ENCODE measurements at places on chromosomes 2 and 18.

DNA sequence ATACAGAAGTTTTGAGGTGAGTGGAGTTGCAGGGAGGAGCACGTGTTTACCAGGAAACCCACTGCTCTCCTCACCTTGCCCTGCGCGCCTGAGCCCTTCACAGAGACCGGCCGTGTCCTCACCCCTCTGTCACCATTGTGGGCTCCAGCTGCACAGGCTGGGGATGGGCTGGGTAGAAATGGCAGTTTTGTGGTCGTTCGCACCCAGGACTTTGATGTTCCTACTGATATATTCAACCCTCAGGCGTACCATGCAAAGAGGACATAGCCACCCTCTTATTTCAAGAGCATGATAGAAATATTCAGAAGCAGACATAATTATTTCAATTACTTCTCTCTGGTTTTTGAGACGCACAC lies 78.2 kb downstream of the GBX2 start:
- no peak for DNase-seq

DNA sequence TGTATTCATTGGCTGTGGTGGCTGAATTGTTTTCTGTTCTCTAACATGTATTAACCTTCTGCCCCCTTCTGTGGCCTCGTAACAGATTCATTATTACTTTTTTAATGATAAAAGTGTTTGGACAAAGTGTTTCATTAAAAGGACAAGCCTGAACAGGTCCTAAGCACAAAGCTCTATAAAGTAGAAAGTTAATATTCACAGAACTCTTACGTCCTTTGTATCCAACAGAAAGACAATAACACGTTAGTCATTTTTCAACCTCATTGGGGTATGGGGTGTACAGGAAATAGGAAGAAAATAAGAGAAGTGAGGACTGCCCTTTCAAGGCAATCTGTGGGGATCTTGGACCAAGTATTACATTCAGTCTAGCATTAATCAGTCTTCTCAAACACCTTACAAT lies 105.5 kb upstream of the RGPD4 start:
- no peak for DNase-seq

GRCh38 chr2:198168651-198169050 lies 364.3 kb downstream of the PLCL1 start:
- DNase-seq, result no peak

DNA sequence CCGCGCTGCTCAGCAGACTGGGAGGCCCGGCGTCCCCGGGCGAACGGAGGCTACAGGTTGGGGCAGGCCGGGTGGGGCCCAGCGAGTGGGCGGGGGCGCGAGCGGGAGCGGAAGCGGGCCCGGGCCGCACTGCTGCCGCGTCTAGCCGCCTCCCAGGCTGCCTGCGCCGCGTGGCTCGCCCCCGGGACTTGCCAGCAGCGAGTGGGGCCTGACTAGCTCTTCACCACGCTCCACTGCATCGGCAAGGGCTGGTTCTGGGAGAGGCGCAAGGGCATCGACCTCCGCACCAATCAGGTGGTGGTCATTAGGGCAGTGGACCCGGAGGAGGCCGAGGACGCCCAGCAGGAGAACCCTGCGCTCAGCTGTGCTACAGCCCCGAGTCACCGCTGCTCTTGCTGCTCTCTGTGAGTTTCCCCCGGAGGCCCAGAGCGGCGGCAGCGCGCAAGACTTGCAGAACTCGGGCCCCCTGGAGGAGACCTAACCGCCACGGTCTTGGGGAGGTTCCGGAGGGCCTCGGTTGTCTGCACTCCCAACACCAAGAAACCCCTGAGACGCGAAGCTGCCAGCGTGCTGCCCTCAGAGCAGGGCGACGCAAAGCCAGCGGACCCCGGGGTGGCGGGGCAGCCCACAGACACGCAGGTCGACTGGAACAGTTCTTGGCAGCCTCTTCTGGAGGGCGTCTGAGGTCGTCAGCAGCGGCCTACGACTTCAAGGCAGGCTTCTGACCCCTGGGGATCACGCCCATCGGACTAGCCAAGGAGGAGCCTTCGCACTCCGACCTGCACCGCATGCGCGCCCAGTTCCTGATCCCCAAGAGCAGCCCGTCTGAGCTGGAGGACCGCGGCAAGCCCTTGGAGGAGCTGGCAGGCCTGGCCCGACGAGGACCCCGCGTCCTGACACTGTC lies 27.2 kb upstream of the PTPN2 start:
- no peak for DNase-seq

- no peak for DNase-seq
Observed at GRCh38 chr2:20516646-20517341, 69.9 kb downstream of the RHOB start.

DNA sequence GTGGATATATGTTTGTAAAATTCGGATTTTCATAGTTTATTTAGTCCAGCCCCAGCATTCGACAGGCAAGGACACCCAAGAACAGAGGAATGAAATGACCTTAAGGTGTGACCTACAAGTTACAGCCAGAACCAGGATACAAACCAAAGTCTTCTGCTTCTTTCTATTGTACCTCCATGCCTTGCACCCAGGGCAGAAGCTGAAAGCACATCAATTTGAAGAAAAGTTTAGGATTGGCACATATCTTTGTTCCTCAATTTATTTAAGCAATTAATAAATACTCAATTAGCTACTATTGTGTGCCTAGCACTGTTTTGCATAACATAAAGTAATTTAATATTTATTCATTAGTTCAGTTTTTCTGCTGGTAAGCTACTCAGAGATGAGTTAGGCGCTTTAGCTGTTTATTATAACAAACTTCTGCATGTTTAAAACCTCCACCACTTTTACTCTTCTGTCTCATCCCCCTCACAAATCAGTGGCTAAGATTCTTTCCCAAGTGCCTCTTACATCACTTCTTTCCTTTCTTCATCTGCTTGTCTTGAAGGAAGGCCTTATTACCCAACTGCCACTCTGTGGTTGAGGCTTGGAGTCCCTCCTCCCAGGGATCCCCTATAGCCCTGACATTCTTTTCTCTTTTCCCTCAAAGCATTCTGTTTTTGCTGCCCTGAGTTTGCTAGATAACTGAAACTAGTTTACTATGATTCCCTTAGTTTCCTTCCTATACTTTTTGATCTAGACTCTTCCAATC lies 37.1 kb upstream of the DARS1 start:
- DNase-seq, result no peak

- no peak for DNase-seq
Observed at GRCh38 chr2:149513461-149513860, 74.1 kb downstream of the MMADHC start.

- no peak for DNase-seq
Observed at GRCh38 chr2:136068581-136069227, 49.2 kb downstream of the CXCR4 start.

GRCh38 chr2:16200554-16201193 lies 260.3 kb downstream of the MYCN start:
- no peak for DNase-seq

DNA sequence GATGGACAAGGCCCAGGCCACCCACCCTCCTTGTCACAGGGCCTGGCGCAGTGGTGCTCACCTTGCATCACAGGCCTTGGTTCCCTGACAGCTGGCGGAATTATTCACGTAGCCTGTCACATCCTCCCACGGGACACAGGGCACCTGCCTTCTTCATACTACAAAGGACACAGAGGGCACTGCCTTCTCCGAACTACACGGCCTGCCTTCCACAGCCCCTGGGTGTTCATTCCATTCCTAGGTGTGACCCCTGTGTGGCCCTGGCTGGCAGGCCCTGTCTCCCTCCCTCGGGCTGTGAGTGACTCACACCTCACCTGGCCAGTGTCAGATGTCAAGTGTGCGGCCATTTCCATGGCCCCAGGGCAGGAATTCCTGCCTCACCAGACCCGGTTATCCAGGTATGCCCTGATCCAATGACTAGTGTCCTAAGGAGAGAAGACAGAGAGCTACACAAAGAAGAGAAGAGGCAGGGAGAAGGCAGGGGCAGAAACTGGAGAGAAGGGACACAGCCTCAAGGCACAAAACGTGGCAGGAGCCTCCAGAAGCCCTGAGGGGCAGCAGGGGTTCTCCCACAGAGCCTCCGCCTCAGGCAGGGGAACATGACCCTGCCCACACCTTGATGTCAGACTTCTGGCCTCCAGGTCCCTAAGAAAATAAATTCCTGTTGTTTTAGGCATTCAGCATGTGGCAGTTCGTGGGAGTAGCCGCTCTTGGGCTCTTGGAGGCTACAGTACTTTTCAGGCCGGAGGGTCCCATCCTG lies 43.4 kb downstream of the MBP start:
- no peak for DNase-seq

DNA sequence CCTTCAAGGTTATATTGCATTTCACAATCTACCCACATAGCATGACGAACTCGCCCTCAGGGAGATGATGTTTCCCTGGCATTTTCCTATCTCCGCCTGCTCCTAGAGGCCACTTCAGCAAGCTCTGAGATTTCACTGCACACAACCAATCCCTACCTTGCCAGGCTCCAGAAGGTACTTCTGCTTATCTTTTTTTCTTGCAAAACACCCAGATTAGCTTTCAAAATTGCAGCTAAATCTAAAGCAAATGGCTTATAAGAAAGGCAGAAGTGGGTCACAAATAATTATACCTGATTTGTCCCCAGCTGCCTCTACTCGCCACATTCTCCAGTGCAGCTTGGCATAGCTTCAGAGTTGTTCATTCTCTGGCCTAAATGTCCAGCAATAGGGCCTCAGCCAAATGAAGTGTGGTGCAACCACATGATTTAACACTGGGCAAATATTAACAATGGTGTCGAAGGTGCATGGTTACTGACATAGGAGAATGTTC lies 32.4 kb upstream of the MRPL19 start:
- no peak for DNase-seq

DNA sequence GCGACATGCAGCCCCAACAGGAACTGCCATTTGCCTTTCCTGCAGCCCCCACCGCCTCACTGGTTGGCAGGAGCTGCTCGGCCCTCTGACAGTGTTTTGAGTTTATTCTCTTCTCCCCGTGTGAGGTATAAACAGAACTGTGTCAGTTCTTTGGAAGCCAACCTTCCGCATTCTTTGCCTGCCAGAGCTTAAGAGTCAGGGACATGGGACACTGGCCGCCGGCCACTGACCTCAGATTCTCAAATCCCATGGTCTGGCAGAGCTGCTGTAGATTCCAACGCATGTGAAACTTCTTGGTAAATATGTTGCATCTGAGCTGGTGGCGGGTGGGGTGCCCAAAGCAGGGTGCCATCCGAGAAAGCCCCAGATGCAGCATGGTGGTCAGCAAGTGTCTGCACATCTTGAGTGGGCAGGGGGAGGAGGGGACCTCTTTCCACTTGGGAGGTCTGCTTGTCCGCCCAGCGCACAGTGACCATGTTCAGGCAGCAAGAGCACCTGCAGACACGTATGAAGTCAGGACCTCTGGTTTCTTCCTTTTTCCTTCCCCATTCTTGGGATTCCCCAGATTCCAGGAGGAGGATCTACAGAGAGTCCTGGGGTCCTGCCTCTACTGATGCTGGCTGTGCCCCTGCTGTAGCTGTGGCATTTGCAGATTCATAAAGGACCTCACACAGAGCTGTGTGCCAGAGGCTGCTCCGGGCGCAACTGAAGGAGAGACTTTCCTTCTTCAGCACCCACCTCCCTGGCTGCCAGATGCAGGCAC lies 23.8 kb downstream of the ASB18 start:
- peak; percentile 51 for DNase-seq

- DNase-seq, result no peak
Observed at GRCh38 chr2:32825291-32825712, 121.5 kb upstream of the LTBP1 start.

DNA sequence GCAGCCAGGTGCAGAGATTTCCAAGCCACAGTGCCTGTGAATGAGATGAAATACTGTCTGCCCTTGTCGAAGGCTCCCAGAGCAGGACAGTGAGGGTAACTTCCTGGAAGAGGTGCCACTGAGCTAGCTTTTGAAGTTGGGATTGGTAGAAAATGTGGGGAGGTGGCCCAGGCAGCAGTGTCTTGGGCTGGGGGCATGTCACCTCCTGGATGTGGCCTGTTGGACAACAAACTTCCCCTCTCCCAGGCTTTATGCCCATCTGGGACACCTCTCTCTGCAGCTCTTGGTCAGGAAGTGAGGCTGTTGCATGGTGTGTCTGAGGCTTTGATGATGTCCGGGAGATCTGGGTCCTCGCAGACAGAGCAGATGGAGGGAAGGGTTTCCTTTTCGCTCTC lies 151.4 kb downstream of the DYSF start:
- no peak for DNase-seq

GRCh38 chr2:63712748-63713147 lies 124.0 kb downstream of the MDH1 start:
- peak; percentile 67 for DNase-seq

DNA sequence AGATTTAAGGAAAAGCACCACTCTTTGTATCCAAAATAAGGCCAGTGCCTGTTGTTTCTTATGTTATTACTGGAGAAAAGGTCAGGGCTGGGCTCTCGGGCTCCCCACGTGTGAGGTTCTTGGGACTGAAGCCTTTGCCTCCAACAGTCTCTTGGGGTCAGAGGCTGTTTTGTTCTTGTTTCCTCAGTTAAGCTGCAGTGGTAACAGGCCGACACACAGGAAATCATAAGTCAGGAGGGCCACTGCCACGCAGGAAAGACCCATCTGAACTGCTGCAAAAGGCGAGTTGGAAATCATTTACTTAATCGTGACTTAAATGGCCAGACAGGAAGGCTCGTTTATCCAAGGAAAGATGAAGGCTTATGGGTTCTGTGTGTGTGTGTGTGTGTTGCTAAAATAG lies 30.3 kb upstream of the IL37 start:
- no peak for DNase-seq

- DNase-seq, result no peak
Observed at GRCh38 chr2:163801486-163801885, 65.7 kb upstream of the FIGN start.

GRCh38 chr2:188319838-188320237 lies 28.2 kb downstream of the GULP1 start:
- no peak for DNase-seq

- DNase-seq, result no peak
Observed at GRCh38 chr2:209519271-209519670, 95.4 kb downstream of the MAP2 start.

DNA sequence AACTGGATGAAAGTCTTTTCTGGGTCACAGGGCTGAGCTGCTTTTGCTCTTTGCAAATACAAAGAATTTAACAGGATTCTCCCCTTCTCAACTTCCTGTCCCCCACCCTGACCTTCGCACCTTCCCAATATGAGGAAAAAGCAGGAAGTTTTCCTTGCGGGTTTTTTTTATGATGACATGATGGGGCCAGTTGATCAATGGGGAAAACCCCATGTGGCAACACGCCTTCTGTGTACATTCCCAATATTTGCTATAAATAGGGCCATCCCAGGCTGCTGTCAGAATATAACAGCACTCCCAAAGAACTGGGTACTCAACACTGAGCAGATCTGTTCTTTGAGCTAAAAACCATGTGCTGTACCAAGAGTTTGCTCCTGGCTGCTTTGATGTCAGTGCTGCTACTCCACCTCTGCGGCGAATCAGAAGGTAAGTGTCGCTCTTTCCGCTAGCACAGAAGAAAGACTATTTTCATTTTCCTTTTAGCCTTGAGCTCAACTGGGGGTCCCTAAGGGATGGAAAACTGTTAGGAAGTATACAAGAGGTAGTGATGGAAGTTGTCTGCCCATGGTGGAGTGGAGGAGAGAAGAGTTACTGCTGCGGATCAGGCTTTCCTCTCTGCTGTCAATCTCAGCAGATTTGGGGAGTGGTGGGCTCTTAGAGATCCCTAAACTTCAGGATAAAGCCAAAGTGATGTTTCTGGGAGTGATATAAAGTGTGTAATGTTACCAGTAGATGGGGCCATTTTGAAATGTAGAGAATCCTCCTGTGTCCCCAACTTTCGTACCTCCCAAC lies at the start of gene CCL20:
Gene CCL20 (plus strand): TSS at position 281 of the 792 bp plus-strand sequence. CDS start 70 bp downstream, at position 351.
- no peak for DNase-seq

- peak; percentile 56 for DNase-seq
Observed at GRCh38 chr2:44244135-44244871, 31.0 kb upstream of the SLC3A1 start.

- DNase-seq, result no peak
Observed at GRCh38 chr2:29326926-29327325, 211.7 kb downstream of the CLIP4 start.

- DNase-seq, result no peak
Observed at GRCh38 chr2:25996844-25997243, 14.5 kb upstream of the KIF3C start.

All from GM04504 (cell line).